ENCODE measurements at places on chromosomes 3 and 15.

DNA sequence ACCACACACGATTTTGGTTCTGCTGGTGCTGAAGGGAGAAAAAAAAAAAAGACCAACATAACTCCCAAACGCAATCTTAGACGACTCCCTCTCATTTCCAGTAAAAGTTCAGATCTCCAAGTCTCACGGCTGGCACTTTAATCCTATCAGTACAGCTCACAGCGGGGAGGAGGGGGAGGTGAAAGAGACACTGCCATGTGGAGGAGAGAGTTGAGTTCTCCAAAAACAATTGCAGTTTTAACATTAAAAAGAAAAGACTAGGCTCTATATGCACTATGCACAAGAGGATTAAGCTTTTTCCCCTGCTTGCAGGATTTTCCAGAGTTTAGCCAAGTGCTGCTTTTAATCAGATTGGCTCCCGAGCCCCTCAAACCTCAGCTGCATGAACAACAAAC lies 16.8 kb downstream of the BMF start:
- no peak for DNase-seq

DNA sequence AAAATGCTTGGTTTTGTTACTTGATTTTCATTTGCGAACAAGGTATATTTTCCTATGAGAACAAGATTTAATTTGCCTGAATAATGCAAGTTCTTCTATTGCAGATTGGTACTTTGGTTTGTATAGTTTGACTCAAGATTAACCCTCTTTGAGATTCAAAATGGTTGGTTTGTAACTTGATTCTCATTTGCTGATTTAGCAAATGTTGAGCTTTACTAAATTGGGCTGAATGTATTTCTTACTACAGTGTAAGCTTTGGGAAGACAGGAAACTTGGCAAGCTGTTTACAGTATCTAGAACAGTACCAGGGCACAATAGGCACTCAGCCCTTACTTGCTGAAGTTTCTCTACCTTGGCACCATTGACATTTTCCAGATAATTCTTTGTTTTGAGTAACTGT lies 3.7 kb upstream of the SYNPR start:
- DNase-seq: no peak

DNA sequence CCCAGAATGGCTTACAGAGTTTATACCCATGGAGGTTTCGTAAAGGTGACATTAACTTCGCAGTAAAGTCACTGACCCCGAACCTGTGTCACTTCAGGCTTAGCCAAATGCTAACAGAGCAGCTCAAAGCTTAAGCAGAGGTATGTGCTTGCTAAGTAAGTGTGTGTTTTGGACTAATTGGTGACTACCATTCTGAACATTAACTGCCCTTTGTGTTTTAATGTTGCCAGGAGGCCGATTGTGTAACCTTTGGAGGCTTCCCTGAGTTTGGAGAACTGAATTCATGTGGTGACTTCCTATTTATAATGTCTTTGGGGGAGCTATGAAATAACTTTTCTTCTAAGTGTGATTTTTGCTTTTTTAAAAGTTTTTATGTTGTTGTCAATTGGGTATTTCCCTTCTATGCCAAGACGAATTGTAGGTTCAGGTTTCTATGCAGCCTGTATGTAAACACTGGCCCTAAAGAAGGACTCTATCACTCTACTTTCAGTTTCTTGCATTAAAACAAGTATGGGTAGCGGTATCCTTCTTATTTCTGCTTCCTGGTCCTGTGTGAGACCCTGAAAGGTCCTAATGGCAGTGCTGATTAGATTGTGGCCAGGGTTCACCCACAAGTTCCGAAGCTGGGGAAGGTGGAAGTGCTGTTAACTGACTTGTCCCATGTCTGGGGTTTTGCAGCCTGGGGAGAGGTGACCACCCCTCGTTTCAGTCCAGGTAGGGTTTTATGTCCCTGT lies 86.3 kb downstream of the IGF1R start:
- no peak for DNase-seq

- DNase-seq: peak; percentile 41
Observed at GRCh38 chr3:9884555-9885165, 4.6 kb upstream of the CIDEC start.

DNA sequence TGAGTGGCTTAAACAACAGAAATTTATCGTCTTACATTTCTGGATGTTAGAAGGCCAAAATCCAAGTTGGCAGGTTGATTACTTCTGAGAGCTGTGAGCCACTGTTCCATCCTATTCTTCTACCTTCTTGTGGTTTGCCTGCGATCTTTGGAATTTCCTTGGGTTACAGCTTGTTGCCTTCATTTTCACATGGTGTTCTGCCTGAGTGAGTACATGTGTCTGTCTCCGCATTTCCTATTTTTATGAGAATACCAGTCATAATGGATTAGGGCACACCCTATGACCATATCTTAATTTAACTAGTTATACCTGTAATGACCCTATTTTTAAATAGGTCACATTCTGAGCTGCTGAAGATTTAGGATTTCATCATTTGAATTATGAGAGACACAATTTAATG lies 294.3 kb downstream of the CNTN4 start:
- no peak for DNase-seq

DNA sequence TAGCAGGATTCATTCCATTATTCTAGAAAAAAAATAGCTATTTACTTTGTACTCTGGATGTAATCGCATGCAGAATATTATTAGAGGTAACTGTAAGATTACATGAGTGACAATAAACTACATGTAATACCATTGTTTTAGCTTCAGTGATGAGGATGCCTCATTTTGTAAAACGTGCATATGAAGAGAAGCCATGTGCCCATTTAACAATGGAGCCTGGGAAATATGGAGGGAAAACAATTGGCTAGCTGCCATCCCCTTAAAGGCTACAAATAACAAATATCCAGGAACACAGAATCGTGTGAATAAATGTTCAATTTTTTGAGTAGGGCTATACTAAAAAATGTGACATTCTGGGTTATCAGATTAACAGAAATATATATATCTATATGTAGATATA lies 151.1 kb downstream of the SAMMSON start:
- no peak for DNase-seq

- DNase-seq: no peak
Observed at GRCh38 chr15:63752979-63753378, 80.8 kb downstream of the HERC1 start.

GRCh38 chr3:46593979-46594378 lies 18.3 kb upstream of the FAM240A start:
- DNase-seq: no peak

DNA sequence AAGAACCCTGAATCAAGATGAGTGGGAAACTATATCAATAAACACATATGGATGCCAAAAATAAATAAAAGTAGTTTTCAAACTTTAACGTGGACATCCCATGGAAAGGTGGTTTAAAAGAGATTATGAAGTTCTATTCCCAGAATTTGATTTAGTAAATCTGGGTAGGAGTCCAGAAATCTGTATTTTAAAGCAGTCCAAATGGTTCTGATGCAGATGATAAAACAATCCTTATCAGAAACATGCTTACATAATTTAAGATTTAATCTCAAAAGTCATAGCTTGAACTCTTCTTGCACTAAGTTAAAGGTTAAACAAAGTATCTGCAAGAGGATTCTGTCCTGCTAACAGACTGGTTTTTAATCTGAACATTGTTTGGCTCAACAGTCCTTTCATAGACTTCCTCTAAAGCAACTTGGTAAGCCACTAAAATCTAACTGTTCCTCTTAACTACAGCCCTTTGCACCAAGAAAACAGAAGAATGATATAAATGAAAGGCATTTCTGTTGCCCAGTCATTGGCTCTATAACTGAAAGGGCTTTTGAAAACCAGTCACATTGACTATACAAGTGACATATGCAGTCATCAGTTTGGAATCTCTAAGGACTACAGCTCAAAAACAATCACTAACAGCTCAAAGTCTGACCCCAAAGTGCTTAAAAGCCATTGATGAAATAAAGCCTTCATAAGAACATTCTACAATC lies 23.4 kb upstream of the MAP4 start:
- peak; percentile 39 for DNase-seq

- DNase-seq: no peak
Observed at GRCh38 chr3:112782491-112782890, 64.2 kb downstream of the CD200R1L start.

DNA sequence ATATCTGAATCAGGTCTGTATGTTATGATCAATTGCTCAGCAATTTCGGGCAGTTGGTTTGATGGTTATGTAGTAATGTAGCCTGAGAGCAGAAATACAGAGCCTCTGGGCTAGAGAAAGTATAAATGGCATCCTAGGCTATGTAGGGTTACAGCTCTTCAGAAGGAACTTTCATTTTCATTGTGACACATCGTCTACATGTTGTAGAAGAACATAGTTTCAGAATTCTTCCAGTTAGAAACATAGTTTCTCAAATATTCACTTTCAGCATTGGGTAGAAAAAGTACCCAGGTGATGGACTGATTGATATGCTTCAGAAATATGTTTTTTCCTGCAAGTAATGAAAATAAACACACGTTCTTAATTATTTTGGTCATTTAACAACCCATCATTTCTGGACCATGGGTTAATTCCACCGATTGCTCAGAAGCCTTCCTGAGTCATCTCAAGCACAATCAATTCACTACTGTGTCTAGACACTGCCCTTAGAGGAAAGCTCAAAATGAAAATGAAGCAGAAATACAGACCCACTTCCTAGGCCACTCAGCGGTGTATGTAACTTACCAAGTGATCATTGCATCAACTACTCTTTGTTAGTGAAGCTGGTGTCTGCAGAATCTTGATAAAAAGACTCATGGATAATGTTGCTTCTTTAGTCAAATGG lies 88.8 kb upstream of the TSEN2 start:
- no peak for DNase-seq

DNA sequence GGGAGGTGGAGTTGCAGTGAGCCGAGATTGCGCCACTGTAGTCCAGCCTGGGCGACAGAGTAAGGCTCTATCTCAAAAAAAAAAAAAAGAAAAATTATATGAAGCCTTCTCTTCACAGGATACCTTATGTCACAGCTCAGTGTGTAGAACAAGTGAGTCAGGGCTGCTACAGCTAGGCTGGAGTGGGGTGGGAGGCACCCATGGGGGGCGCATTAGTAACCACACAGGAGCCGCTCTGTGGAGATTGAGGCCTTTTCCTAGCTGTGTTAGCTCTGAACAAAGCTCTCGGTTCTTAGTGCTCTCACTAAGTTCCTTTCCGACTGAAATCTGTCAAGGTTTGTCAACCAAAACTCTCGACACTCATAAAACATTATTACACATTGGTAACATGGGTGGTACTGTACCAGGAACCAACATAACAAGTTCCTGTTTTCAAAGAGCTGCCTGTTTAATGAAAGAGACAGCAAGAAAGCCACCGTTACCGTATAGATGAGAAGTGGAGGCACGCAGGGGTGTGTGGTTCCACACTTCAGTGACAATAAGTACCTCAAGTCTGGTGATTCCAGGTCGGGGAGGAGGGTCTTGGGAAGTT lies 4.5 kb downstream of the LRRC31 start:
- DNase-seq: no peak

DNA sequence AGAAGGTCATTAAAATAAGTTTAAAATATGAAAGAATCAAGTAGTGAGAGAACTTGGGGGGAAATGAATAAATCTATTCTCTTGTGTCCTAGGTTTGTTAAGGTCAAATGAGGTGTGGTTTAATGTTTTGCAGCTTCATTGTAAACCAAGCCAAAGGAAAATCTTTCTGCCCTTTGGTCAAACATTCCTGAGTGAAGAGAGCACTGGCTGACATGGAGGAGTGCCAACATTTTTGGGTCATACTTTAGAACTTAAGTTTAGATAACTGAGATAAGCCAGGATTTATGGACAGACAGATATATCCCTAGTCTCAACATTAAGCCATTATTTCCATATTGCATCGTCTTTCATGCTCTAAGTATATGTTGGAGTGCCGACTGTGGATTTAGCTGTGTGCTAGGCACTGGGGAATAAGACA lies 66.4 kb downstream of the PTPRG start:
- no peak for DNase-seq

DNA sequence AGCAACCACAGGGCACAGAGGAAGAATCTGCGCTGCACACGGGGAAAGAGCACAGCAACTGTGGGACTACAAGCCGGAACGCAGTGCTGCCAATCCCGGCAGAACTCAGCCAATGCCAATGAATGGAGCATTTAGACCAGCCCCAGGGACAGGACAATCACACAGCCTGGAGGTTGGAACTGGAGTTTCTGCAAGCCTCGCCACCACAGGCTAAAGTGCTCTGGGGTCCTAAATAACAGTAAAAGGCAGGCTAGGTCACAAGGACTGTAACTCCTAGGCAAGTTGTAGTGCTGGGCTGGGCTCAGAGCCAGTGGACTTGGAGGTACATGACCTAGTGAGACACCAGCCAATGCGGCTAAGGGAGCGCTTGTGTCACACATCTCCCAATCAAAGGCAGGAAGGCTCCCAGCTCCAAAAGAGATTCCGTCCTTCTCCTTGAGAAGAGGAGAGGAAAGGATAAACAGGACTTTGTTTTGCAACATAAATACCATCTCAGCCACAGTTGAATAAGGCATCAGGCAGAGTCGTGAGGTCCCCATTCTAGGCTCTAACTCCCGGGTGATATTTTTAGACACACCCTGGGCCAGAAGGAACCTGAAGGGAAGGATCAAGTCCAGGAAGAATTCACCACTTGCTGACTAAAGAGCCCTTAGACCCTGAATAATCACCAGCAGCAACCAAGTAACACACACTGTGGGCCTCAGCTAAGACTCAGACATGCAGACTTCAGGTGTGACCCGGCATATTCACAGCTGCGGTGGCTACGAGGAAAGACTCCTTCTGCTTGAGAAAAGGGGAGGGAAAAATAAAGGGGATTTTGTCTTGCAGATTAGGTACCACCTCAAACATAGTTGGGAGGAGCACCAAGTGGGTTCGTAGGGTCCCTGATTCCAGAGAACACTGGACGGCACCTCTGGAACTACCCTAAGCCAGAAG lies 85.5 kb upstream of the XXYLT1 start:
- no peak for DNase-seq

DNA sequence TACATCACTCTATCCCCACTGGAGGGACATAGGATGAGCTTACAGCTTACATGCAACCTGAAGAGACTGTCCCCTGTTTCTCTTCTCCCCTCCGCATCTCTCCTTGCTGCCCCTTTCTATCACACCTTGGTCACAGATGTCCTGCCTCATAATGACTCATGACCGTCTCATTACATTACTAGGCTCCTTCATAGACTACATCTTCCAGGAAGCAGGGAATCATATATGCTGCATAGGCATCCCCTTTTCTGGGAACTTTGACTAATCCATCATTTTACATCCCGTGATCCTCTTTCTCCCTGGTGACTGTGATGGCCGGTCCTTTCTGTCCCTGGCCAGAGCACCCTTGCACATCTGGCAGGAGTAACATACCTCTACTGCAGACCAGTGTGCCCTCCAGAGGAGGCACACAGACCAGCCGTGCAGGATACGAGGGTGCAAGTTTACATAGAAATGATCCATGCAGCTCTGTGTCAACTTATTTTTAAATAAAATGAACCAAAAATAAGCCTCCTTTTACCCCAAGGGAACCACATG lies 188.9 kb downstream of the CACNA2D3 start:
- no peak for DNase-seq

- DNase-seq: no peak
Observed at GRCh38 chr3:18901571-18901970, 246.7 kb upstream of the KCNH8 start.

GRCh38 chr3:142418926-142419592 lies 28.8 kb downstream of the XRN1 start:
- no peak for DNase-seq

DNA sequence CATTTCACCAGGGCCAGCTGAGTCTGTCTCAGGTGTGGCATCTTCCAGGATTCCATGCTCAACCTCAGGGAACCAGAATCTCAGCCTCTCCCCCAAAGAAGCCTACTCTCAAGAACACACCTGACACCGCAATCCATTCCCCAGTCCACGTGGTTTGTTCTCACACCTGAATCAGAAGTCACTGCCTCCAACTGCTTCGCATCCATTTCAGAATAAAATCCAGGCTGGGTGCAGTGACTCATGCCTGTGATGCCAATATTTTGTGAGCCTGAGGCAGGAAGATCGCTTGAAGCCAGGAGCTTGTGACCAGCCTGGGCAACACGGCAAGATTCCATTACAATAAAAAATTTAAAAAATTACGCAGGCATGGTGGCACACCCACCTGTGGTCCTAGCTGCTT lies 212.2 kb downstream of the FOXP1 start:
- DNase-seq: no peak
